ENCODE measurements at places on chromosomes 13 and 19.

DNA sequence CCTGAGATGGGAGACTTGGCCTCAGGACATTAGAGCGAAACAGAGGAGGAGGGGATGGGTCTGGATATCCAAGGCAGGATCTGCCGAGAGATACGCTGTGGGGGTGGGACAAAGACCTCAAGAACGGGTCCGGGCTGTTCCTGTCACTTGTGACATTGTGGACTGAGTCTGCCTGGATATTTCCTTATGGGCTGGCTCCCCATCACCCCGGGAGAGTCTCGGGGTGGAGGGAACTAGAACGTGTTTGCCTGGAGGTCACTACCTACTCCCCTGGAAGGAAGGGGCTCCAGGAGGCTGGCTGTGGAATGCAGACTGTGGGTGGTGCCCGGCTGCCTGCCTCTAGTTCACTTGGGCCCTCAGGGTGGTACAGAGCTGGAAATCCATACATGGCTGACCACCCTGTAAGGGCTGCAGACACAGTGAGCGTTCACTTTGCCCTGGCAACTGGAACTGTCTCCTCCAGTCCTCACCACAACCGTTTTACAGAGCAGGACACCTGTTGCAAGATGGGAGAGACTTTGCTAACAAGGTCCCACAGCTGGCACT is 26.4 kb downstream of the DNM2 start:
- no peak for DNase-seq

- DNase-seq = no peak
These were observed 498 bp upstream of the RBM26 start for GRCh38 chr13:79406597-79406908.

DNA sequence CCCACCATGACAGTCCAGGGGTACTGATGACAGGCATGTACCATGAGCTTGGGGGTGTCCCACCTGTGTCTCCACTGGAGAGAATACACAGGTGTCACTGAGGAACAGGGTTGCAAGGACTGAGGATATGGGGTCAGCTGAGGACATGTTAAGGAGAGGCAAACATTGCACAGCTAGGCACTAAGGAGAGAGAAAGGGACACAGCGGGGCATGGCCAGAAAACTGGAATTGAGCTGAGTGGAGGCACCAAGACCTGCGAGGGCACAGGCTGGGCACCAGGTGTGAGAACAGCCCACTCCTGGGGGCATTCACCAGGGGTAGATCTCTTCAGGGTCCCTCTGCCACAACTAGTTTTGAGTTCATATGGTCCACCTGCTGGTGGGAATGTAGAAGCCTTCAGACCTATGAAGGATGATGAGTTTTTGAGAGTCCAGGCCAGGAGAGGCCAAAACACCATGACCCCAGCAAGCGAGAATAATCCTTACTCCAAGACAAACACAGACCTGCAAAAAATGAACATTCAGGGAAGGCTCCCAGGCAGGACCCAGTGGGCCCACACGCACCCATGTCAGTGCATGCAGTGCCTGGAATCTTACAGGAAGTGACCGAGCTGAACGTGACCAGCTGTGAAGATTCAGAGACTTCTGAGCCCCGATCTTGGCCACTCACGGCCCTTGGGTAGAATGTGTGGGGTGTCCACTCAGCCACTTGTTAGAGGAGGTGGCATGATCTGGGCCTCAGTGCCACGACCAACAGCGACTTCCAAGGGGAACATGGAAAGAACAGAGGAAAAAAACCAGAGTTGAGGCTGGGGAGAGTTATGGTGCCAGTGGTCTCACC is 1.4 kb upstream of the ZNF584 start:
- DNase-seq = no peak

GRCh38 chr19:4352701-4353121 is 9.3 kb downstream of the MPND start:
- DNase-seq = peak; percentile 69

DNA sequence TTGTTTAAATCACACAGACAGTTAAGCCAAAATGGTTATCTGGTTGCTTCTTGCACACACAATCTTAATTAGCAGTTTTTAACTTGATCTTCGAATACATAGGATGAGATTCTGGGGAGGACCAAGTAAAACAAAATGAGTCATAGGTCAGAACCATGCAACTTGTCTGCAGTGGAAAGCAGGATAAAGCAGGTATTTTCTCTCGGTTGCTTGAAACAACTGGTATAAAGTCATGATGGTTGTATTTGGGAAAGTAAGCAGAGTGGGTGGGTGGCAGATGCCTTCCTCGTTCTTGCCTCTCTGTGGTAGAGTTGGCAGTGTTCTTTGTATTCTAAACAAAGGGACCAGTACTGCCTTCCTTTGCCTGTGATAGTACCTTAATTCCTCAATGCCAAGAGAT is 167.0 kb downstream of the COG6 start:
- no peak for DNase-seq

DNA sequence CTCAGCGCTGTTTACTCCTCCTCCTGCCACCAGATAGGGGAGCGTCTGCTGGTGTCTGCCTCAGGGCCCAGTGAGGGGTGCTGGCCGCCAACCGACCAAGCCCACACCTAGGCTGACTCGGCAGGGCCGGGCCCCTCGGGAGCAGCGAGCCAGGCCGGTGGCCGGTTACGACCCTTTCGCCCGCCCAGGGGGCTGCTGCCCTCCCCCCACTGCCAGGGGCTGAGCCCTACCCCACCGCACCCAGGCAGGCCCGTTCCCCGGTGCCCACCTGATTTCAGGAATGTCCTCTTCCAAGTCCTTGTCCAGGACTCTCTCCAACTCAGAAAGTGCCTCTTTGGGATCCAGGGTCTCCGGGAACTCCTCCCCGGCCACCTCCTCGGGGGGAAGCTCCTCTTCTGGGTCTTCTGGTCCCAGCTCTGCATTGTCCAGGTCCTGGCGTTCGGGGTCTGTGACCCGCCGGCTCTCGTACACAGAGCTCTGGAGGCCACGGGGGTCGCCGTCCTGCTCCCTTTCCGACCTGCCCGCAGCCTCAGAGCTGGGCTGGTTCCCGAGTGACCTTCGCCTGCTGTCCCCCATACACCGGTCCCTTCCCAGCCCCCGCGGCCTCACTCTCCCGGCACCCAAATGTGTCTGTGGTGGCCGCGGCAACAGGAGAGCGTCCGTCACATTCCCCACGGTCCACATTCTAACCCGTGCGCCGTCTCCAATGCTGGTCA is 31.0 kb upstream of the MIER2 start:
- DNase-seq = no peak

GRCh38 chr13:26722321-26722720 is 38.3 kb downstream of the GPR12 start:
- no peak for DNase-seq

Measured in AG08395 (cell line).